HFF-Myc (cell line): ENCODE measurements at places on chromosomes 4 and X.

- DNase-seq, result no peak
Observed at GRCh38 chr4:135552131-135552530, 1350.5 kb upstream of the PABPC4L start.

DNA sequence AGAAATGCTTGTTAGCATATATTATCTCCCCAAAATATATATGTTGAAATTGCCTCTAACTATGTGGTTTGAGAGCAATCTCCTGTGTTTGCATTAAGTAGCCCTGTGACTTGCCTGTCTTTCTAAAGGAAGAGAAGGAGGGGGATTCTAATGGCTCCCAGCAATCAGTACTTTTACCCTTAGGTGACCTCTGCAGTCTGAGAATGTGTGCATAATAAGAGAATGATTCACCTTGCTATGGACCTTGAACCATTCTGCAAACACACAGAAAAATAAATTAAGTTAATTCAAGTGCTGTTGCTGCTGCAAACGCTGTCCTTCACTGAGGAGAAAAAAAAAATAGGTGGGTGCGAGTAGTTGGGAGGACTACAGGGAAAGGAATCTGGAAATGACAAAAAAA, 322.2 kb downstream of the IQCM start:
- no peak for DNase-seq

DNA sequence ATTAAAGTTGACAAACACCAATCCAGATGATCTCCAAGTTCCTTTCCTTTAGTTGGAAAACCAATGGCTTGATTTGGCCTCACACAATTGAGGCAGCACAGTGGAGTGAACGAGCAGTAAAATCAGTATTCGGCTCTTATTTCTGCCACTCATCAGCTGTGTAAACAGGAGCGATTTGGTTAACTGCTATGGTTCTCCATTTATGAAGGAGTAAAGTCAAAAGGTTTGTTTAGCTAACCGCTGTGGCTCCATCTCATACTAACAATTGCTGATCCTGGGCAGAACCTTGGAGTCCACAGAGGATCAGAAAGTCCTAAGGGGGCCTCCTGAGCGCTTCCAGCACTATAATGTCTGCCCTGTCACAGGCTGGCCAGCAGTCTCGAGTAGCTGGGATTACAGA, 54.5 kb upstream of the EXOC1L start:
- DNase-seq, result no peak

- no peak for DNase-seq
Observed at GRCh38 chrX:149982310-149982709, 44.0 kb upstream of the EOLA2 start.

- DNase-seq, result no peak
Observed at GRCh38 chr4:13933191-13933590, 305.7 kb upstream of the BOD1L1 start.

DNA sequence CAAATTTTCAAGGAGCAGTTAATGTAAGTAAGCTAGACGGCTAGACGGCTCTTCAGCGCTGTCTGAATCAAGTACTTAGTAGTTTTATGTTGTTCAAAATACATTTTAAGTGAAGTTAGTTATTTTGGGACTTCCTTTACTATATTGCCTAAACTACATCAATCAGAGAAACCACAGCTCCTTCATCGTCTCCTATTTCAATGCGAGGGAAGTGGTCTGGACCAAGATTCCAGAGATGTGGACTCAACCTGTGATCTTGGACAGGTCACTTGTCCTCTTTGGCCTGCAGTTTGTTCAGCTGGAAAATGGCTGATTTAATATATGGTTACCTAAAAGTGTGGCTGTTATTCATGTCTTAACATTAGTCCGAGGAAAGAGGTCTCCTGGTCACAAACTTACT, 10.6 kb downstream of the ING2 start:
- no peak for DNase-seq

GRCh38 chr4:54548098-54548620, 109.6 kb upstream of the KIT start:
- no peak for DNase-seq

DNA sequence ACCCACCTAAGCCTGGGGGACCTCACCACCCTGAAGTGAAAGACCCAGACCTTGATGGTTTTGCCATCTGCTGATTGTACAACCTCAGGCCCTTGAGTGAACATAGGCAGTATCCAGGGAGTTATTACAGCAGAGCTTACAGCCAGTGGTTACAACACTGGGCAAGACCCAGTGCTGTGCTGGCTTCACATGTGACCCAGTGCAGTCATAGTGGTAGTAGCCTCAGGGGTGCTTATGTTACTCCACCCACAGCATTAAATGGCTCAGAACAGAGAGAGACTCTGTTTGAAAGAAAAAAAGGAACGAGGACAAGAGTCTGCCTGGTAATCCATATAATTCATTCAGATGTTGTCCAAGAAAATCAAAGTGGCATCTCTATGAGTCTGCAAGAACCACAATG, 45.2 kb upstream of the DACH2 start:
- DNase-seq, result no peak

DNA sequence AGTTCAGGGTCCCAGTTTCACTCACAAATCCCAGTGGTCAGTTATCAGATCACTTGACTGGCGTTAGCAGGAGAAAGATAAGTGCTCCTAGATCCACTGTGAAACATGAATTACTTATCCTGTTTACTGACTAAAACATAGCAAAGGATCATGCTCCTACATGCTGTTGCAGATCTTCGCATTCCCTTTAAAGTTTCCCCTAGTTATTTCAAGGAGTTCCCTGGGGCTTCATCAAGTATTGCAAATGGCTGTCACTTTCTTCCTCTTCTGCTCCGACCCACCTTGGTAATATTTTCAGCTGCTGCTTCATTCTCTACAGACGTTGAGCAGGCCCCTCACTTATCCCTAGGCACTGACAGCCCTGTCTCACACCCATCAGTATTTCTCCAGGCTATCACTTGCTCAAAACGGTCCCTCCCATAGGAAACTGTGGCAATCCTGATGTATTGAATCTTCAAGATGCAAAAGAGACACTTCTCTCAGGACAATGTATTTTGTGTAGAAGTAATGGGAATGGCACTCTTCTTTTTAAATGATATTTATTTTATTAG, 466.0 kb downstream of the INPP4B start:
- DNase-seq, result no peak

DNA sequence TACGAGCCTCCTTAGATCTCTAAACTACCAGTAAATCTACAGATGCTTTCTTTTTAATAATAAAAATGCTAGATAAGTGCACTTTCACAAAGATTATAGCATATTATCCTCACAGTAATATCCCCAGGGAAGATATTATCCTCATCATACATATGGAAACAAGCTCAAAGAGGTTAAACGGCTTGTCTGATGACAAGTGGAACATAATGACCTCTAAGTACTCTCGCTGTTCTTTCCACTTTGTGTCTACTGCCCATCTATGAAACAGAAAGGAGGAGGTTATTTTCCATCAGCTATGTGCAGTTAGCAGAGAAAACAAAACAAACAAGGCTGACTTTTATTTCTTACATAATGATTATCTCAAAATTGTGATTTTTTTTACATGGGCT, 42.8 kb upstream of the PRDM8 start:
- DNase-seq, result no peak

GRCh38 chr4:88720451-88721428, 23.1 kb upstream of the NAP1L5 start:
- no peak for DNase-seq

DNA sequence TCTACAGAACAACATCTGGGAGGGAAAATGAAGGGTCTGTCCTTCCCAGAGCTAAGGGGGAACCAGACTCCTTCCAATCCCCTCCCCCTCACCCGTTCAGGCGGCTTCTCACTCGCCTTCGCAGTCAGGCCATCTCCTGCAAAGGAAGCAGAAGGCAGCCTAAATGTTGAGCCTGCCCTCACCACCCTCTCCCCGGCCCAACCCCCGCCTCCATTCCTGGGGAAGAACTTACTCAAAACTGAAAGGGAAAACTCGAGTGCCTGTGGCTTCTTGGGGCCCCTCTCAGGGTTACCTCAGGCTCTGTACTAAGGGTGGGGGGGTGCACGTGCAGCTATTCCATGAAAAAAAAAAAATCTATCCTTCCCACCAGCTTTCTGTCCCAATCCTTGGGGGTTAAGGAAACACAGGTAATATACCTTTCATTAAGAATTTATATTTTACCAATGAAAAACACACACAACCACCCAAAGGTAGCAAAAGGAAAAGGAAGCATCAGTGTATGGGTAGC, 2.4 kb downstream of the ZMYM3 start:
- DNase-seq, result no peak

DNA sequence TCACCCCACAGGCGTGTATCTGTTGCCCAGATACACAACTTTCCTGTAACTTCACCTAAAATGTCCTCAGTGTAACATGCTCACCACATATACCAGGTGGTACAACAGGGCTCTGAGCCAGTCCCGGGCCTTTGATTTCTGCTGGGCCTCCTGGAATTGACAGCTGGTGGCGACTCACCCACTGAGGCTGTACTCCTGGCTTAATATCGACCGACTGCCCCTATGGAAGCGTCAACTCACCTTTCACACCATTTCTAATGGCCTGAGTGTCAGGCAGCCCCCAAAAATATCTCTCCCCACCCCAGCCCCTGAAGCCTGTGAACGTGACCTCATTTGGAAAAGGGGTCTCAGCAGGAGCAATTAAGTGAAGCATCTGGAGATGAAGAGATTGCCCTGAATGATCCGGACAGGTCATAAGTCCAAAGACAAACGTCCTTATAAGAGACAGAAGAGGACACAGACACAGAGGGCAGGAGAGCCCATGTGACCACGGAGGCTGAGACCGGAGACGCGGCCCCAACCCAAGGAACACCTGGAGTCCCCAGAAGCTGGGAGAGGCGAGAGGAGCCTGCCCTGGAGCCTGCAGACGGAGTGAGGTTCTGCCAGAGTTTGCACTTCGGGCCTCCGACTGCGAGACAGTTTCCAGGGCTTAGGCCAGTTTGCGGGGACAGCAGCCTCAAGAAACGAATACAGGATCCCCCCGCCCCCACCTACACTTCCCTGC, 12.6 kb upstream of the MXD4 start:
- DNase-seq, result no peak

DNA sequence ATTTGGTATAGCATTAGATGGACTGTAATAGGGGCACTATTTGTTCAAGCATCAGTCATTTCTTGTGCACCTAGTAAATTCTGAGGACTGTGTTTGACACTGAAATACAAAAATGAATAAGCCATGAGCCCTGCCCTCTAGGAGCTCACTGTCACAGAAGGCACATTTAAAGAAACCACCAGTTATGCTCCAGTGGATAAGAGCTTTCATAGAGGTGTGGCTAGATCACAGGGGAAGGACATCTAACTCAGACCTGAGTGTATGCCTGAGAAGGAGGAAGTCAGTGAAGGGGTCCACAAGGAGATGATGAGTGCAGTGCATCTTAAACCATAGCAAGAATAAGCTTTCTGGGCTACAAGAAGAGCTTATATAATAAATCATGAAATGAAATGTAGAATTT, 40.1 kb downstream of the BTC start:
- DNase-seq, result no peak

DNA sequence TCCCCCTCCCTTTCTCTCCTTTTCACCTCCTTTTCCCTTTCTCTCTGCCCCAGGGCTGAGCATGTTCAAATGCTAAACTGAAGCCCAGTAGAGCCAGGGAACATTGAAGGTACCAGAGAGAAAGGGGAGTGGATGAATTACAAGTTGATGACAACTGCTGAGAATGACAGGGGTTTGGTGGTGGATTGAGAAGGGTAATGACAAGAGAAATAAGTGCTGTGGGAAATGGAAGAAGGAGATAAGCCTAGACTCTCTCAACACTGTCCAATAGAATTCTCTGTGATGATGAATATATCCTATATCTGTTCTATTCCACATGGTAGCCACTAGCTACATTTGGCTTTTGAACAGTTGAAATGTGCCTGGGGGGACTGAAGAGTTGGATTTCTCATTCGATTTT, 154.5 kb downstream of the TMEM164 start:
- no peak for DNase-seq

GRCh38 chr4:129113919-129114318, 18.0 kb downstream of the C4orf33 start:
- no peak for DNase-seq

GRCh38 chr4:84502955-84503373, 3.9 kb upstream of the NKX6-1 start:
- DNase-seq, result no peak

- no peak for DNase-seq
Observed at GRCh38 chrX:150050387-150050786, 112.1 kb upstream of the EOLA2 start.

GRCh38 chrX:136061286-136061685, 76.1 kb downstream of the SLC9A6 start:
- no peak for DNase-seq

DNA sequence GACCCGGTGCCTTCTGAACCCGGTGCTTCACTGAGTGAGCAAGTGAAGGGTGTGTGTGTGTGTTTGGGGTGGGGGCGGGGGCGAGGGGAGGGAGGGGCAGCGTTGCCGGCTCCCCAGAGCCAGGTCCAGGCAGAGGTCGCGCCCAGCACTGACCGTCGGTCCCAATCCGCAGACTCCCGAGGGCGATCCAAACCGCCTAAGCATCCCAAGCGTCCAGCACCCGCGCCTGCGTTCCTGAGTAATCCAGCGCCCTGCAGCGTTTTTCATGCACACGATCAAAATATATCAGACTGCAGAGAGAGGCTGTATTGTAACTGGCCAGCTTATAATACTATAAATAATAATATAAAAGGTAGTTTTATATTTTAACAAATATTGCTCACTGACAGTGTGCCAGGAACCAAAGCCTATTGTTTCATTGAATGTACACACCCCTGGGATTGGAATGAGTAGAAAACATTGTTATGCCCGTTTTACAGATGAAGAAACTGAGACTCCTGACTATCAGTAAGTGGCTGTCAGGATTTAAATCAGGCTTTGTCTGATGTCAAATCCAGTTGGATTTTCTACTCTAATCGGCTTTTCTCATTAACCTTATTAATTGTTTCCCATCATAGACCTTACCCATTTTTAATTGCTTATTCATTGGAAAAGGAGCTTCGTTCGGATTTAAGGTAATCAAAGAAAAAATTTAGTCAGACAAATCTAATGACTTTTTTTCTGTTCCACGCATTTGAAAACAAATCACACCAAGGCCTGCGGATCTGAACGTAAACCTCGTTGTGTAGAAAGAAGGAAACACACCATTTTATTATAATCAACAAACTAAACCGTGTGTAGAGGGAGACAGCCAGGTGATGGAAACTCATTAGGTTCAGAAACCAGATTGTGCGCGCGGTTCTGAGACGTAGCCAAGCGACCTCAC, 4.0 kb upstream of the NKX3-2 start:
- DNase-seq, result no peak

- DNase-seq, result no peak
Observed at GRCh38 chrX:105745863-105746262, 76.5 kb upstream of the NRK start.

DNA sequence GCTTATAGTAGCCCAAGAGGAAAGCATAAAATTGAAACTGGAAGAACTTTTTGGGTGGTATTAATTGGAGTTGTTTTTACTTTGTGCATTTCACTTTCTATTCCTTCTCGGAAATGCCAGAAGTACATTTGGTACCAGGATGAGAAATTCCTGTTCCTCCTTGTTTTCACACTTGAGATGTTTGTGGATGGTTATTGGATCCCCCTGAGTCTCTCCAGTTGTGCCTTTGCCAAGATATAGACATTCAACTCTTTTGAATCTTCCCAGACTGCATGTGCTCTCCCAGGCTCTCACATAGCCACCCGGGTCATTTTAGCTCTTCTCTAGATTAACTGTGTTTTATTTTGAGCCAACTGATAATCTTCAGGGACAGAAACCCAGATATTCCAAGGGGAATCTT, 120.5 kb downstream of the AFF1 start:
- no peak for DNase-seq

GRCh38 chr4:100746141-100746739, 228.4 kb upstream of the EMCN start:
- no peak for DNase-seq
